ENCODE measurements at places on chromosomes 13 and 19. TPM values are rescaled to one million over a fixed set of nuclear protein-coding genes. Genes with fewer than 3 reads are reported as not detected.

The CDC42EP5 gene
- total RNA-seq = 1.4 TPM

DNA sequence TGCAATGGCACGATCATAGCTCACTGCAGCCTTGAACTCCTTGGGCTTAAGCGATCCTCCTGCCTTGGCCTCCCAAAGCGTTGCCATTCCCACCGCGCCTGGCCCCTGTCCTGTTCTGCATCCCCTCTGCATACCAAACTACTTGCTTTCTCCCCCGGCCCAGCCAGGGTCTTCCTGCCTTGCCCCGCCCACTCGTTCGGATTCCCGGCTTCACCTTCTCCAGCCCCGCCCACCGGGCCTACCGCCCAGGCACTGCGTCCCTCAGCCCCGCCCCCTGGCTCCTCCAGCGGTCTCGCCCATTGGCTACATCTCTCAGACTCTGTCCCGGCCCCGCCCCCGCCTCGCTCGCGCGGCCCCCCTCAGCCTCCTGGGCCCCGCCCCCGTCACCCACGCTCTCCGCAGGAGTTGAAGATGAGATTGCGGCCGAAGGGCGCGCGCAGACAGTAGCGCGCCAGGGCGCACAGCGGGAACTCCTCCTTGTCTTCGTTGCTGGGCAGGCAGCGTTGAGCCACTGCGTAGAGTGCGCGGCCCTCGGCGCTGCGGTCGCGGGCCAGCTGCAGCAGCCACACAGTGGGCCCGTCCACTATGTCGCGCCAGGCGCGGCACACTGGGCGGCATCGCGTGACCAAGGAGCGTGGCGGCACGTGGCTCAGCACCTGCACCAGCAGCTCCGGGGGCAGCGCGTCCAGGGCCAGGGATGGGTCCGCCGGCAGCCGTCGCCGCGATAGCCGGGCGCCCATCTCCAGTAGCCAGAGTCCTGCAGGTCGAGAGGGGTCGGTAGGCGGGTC lies 19.0 kb downstream of the MRPS12 start:
- H3K4me3 ChIP-seq = no peak overlapping the region
- no peaks in the 10 kb centered on the region for H3K4me1 ChIP-seq
- peak; percentile 20 for DNase-seq
- no peaks in the 10 kb centered on the region for H3K36me3 ChIP-seq
- H3K27ac ChIP-seq = no peak overlapping the region

The TMPRSS9 gene
- total RNA-seq = 0.17 TPM

- H3K4me1 ChIP-seq = no peaks in the 10 kb centered on the region
- peaks cover 28% of the 10 kb centered on the region for H3K27me3 ChIP-seq
- no peak overlapping the region for H3K4me3 ChIP-seq
- H3K36me3 ChIP-seq = no peaks in the 10 kb centered on the region
These were observed 1.3 kb upstream of the ACTL9 start for GRCh38 chr19:8699908-8700307.

The ADAT3 gene
- total RNA-seq = 10.3 TPM

The RPS16 gene
- 418 TPM for total RNA-seq

The CEACAM21 gene
- total RNA-seq = not detected

DNA sequence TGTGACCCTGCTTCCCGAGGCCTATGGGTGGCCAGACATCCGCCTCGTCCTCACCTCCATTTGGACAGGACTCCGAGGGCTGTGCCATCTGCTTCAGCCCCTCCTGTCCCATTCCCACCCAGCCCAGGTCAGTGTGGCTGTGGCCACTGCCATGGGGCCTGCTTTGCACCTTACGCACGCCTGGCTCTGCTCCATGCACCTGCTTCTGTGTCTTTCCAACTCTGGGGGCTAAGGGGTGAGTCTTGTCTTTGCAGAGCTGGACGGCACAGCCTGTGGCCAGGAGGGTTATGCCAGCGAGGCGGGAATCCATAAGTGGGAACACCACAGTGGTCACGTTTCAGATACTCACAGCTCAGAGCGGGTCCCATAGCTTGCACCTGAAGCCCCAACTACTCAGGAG lies 5.2 kb upstream of the ZNF554 start:
- H3K4me1 ChIP-seq = no peaks in the 10 kb centered on the region
- DNase-seq = no peak
- H3K4me3 ChIP-seq = no peak overlapping the region
- no peak overlapping the region for H3K27ac ChIP-seq
- no peaks in the 10 kb centered on the region for H3K36me3 ChIP-seq

The MUC16 gene
- total RNA-seq = 0.15 TPM

GRCh38 chr19:640606-641189 lies 1.0 kb downstream of the FGF22 start:
- no peaks in the 10 kb centered on the region for H3K36me3 ChIP-seq
- H3K27ac ChIP-seq = no peak overlapping the region
- no peaks in the 10 kb centered on the region for H3K27me3 ChIP-seq
- H3K4me3 ChIP-seq = no peak overlapping the region

GRCh38 chr13:111911754-111912452 lies 155.0 kb upstream of the SOX1 start:
- no peaks in the 10 kb centered on the region for H3K4me1 ChIP-seq
- H3K27me3 ChIP-seq = peaks cover 28% of the 10 kb centered on the region
- no peak overlapping the region for H3K4me3 ChIP-seq
- H3K27ac ChIP-seq = no peak overlapping the region
- H3K36me3 ChIP-seq = no peaks in the 10 kb centered on the region

- no peaks in the 10 kb centered on the region for H3K36me3 ChIP-seq
- H3K4me1 ChIP-seq = no peaks in the 10 kb centered on the region
- peak; percentile 38 for DNase-seq
- H3K4me3 ChIP-seq = no peak overlapping the region
These were observed 546.6 kb downstream of the DACH1 start for GRCh38 chr13:71320452-71320851.

DNA sequence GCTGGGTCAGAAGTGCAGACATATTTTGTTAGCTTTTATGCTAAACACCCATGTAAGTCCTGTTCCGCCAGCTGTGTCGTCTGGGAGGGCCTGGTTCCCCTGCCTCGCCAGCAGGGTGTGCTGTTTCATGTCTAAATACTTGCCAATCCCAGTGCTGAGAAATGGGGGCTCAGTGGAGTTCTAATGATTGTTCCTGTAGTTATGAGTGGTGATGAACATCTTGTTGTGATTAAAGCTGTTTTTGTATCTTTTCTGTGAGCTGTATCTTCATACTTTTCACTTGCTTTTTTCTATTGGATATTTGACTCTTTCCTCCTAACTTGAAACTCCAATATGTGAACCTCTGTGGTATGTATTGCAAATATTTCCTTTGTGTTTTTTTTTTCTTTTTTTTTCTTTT lies 32.7 kb downstream of the KDM4B start:
- peak overlapping the region; percentile 17 for H3K4me3 ChIP-seq
- H3K4me1 ChIP-seq = peaks cover 20% of the 10 kb centered on the region
- no peaks in the 10 kb centered on the region for H3K36me3 ChIP-seq
- no peaks in the 10 kb centered on the region for H3K27me3 ChIP-seq
- peak overlapping the region; percentile 78 for H3K27ac ChIP-seq

The MAB21L1 gene
- total RNA-seq = not detected

GRCh38 chr13:63279136-63279535 lies 1863.5 kb upstream of the PCDH20 start:
- DNase-seq = no peak
- H3K4me3 ChIP-seq = no peak overlapping the region
- H3K27me3 ChIP-seq = no peaks in the 10 kb centered on the region
- H3K27ac ChIP-seq = no peak overlapping the region
- H3K4me1 ChIP-seq = no peaks in the 10 kb centered on the region
- H3K36me3 ChIP-seq = no peaks in the 10 kb centered on the region

The CYP4F8 gene
- not detected for total RNA-seq

DNA sequence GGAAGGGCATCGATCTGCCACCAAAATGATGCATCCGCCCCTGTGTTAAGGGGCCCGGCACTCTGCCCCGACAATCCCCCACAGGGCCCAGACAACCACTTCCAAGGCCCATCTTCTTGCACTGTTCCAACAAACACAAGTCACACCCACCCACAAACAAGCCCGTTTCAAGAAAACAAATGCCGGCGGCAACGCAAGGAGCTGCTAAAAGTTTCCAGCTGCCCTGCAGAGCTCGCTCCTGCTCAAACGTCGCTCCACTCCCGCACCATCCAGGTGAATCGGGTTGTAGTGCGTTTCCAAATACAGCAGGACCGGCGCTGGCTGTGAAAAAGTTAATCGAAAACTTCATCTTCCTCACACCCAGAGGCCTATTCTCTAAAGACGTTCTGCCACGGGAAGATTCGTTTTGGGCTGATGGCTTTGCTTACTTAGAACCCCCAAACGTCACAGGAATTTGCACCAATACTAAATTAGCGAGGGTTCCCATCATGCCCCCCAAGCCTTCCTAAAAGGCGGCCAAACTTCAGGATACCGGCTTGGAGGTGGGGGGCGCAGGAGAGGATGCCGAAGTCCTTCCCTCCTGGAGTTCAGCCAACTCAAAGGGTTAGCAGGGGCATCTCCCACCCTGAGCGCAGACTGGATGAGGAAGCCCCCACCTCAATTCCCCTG lies 107.4 kb upstream of the DOCK9 start:
- H3K27me3 ChIP-seq = no peaks in the 10 kb centered on the region
- H3K4me3 ChIP-seq = peak overlapping the region; percentile 77
- no peak for DNase-seq
- H3K27ac ChIP-seq = no peak overlapping the region
- no peaks in the 10 kb centered on the region for H3K36me3 ChIP-seq

GRCh38 chr13:79481685-79482052 lies 714 bp downstream of the NDFIP2 start:
- peak overlapping the region; percentile 66 for H3K27ac ChIP-seq
- peak; percentile 21 for DNase-seq
- peaks cover 38% of the 10 kb centered on the region for H3K4me1 ChIP-seq
- H3K27me3 ChIP-seq = no peaks in the 10 kb centered on the region
- H3K36me3 ChIP-seq = no peaks in the 10 kb centered on the region

GRCh38 chr19:34145741-34146202 lies 26.5 kb upstream of the LSM14A start:
- H3K36me3 ChIP-seq = no peaks in the 10 kb centered on the region
- no peaks in the 10 kb centered on the region for H3K4me1 ChIP-seq
- no peak overlapping the region for H3K4me3 ChIP-seq

The C1QTNF9 gene
- total RNA-seq = 0.11 TPM

The AZU1 gene
- total RNA-seq = not detected

DNA sequence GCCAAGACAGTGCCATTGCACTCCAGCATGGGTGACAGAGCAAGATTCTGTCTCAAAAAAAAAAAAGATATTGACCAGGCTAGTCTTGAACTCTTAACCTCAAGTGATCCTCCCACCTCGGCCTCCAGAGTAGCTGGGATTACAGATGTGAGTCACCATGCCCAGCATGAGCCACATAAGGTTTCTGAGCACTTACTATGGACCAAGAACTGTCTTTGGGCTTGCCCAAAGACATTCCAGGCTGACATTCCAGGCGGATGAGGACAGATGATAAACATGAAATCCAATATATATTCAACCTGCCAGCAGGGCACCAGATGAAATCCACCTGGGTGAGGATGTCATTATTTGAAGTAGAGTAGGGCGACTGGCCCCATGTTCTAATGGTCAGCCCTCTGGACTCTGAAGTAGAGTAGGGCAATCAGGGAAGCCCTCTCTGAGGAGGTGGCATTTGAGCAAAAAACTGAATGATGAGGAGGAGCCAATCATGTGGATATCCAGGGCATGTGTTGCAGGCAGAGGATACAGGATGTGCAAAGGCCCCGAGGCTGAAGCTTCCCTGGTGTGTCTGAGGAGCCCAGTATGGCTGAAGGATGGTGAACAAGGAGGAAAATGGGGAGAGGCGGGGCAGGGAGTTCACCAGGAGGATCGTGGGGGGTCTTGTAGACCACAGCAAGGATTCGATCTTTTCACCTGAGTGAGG lies 4.0 kb downstream of the C19orf38 start:
- H3K4me3 ChIP-seq = no peak overlapping the region
- H3K27me3 ChIP-seq = no peaks in the 10 kb centered on the region
- no peaks in the 10 kb centered on the region for H3K36me3 ChIP-seq
- no peak overlapping the region for H3K27ac ChIP-seq
- DNase-seq = peak; percentile 74

The SBSN gene
- total RNA-seq = 0.26 TPM

GRCh38 chr19:38389101-38389925 lies 816 bp downstream of the SPRED3 start:
- H3K36me3 ChIP-seq = no peaks in the 10 kb centered on the region
- H3K4me3 ChIP-seq = peak overlapping the region; percentile 85
- peak overlapping the region; percentile 56 for H3K27ac ChIP-seq

DNA sequence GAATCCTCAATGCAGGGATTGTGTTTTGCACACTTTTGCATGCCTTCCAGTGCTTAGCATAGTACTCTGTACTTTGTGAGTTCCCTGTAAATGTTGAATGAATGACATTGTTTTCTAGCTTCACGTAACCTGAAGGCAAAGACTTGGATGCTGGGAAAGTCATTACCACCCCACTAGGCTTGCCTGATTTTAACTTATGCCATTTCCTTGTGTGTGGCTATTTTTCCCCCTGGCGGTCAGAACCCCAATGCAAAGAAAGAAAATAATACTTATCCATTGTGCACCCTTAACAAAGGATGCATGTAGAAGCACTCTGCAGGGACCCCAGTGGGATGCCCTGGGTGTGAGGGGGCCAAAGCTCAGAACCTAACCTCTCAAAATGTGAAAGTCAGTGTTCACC lies 1.2 kb upstream of the ENOX1 start:
- no peaks in the 10 kb centered on the region for H3K27me3 ChIP-seq
- peak overlapping the region; percentile 79 for H3K4me3 ChIP-seq
- H3K27ac ChIP-seq = no peak overlapping the region
- DNase-seq = peak; percentile 63
- peaks cover 7% of the 10 kb centered on the region for H3K4me1 ChIP-seq

- H3K4me3 ChIP-seq = no peak overlapping the region
- peak overlapping the region; percentile 90 for H3K27ac ChIP-seq
- H3K4me1 ChIP-seq = peaks cover 21% of the 10 kb centered on the region
- H3K36me3 ChIP-seq = no peaks in the 10 kb centered on the region
These were observed 86.2 kb upstream of the HTR2A start for GRCh38 chr13:46982856-46983582.

DNA sequence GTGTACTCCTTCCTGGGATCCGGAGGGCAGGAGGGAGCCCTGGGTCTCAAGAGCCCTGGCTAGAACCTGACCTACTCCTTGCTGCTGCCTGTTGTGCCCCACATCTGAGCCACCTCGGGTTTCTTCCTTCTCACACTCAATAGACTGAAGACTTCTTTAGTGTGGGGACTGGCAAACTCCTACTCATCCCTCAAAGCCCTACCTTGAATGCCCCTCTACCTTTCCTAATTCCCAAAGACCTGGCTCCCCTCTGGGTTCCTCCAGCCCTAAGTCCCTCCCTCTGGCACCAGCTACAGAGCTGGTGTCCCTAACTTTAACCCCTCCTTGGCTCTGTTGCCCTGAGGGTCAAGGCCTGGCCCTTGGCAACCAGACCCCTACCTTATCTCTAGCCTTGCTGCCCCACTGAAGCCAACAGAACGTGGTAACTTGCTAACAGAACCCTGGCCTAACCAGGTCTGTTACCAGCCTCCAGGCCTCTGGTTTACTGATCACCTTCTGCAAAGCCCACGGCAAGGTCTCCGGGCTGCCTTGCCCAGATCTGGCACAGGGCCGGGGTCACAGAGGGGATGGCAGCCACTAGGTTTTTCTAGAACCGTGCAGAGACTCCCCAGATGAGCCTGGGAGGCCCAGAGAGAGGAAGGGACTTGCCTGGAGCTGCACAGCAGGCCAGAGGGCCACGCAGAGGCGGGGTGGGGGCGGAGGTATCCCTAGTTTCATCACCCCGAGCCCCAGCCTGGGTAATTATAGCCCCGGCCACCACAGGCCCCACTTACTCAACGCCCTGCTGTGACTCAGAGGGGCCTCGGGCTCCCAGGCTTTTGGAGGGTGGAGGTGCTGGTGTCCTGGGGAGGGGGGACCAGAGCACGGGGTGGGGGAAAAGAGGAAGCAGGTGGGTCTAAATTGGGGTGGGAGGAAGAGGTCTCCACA lies 15.3 kb downstream of the ZBTB7A start:
- H3K27ac ChIP-seq = peak overlapping the region; percentile 99
- DNase-seq = peak; percentile 63
- peaks cover 25% of the 10 kb centered on the region for H3K4me1 ChIP-seq
